ENCODE measurements at places on chromosomes 4 and X.

GRCh38 chr4:52655506-52655905 lies 3.6 kb downstream of the USP46 start:
- peaks cover 23% of the 10 kb centered on the region for H3K36me3 ChIP-seq
- peaks cover 34% of the 10 kb centered on the region for H3K4me1 ChIP-seq
- H3K4me3 ChIP-seq: peak overlapping the region; percentile 17
- peaks cover 3% of the 10 kb centered on the region for H3K27me3 ChIP-seq
- H3K27ac ChIP-seq: no peak overlapping the region

DNA sequence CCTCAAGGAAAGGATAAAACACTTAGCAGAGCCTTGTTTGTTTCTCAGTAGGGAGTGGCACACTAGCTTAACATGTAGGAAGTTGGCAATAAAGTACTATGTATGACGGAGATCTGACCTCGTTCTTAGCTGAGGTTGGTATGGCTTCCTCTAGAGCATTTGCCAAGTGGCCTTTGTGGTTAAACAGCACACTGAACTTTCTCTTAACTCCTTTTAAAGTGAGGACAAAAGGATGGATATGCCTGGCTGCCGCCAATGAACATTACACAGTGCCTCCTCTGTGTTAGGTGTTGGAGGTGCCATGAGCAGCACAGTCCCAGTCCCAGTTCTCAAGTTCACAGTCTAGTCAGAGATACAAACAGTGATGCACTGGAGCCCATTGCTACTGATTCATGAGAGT lies 54.4 kb downstream of the VGLL1 start:
- no peak for DNase-seq
- H3K27ac ChIP-seq: no peak overlapping the region
- no peaks in the 10 kb centered on the region for H3K36me3 ChIP-seq
- no peak overlapping the region for H3K4me3 ChIP-seq

- no peaks in the 10 kb centered on the region for H3K36me3 ChIP-seq
- H3K4me3 ChIP-seq: no peak overlapping the region
- H3K27ac ChIP-seq: no peak overlapping the region
- no peaks in the 10 kb centered on the region for H3K27me3 ChIP-seq
- no peak for DNase-seq
Measured at GRCh38 chr4:38242822-38243387, 282.7 kb downstream of the PTTG2 start.

DNA sequence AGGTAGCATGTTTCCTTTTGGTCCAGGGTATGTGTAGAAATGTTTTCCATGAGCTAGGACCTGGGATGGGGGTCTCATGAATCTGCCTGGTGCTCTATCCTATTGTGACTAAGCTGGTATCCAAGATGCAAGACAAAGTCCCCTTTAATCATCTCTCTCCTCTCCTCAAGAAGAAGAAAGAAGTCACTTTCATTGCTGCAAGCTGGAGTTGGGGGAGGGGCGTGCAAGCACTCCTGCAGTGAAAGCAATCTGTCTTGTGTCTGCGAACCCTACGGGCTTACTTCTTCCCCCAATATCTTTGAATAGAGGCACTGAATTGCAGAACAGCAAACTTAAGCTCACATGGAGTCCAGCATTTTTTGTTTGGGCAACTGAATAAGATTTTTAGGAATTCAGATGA lies 27.2 kb upstream of the GRPR start:
- peak; percentile 35 for DNase-seq
- no peak overlapping the region for H3K27ac ChIP-seq
- no peaks in the 10 kb centered on the region for H3K36me3 ChIP-seq
- H3K4me1 ChIP-seq: peaks cover 23% of the 10 kb centered on the region

GRCh38 chr4:112253382-112254000 lies 21.9 kb downstream of the AP1AR start:
- no peak for DNase-seq
- H3K36me3 ChIP-seq: no peaks in the 10 kb centered on the region
- H3K27ac ChIP-seq: no peak overlapping the region
- no peaks in the 10 kb centered on the region for H3K27me3 ChIP-seq
- peaks cover 5% of the 10 kb centered on the region for H3K4me1 ChIP-seq

DNA sequence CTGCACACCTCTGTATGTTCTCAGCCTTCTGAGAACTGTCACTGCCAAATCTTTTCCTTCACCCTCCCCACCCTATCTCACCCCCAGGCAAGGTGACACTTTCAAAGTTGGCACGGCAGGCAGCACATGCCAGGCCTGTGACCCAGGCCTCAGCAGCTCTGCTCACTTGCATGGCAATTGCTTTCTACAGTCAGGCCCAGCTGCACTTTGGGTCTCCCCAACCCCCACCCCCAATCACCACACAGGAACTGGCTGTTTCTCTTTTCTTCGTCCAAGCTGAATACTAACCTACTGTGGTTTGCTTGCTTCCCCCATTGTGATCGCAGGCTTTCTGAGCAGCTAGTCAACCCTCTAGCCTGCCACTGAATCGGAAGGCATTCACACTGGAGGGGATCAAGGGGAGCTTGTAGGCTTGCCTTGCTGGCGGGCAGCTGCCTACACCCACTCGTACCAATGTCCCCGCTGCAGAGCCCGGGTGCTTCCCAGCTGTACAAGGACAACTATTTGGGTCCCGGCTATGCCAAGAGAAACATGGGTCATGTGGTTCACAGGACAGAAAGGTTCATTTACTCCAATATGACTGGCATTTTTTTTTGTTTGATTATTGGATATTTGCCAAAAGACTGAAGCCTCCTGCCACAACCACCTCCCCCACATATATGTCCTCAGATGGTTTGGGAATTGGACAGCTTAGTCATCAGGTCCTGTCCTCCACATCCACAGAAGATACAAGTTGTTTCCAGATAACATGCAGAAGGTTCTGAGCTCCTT lies 28.1 kb downstream of the SLC25A43 start:
- no peaks in the 10 kb centered on the region for H3K27me3 ChIP-seq
- no peak overlapping the region for H3K27ac ChIP-seq
- no peak overlapping the region for H3K4me3 ChIP-seq
- DNase-seq: no peak
- H3K36me3 ChIP-seq: peaks cover 12% of the 10 kb centered on the region
- peaks cover 5% of the 10 kb centered on the region for H3K4me1 ChIP-seq

DNA sequence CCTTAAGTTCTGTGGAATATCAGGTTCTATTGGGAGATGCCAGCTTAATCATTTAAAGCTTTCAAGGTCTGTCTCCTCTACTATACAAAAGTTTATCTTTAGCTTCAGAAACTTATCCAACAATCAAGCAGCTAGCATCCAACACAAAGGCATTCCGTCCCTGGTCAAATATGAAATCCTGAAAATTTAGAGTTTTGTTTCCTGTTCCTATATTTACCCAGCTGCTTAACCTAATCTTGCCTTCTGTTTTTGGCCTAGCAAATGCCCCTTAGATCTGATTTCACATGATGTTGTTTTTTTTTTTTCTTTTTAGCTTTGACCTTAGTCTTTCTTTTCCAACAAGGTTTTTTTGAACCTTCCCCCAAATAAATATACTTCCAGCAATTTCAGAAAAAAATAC lies 33.8 kb downstream of the FAM13A start:
- H3K4me1 ChIP-seq: no peaks in the 10 kb centered on the region
- H3K27ac ChIP-seq: no peak overlapping the region
- no peak for DNase-seq
- H3K36me3 ChIP-seq: peaks cover 15% of the 10 kb centered on the region
- H3K27me3 ChIP-seq: no peaks in the 10 kb centered on the region

GRCh38 chrX:374596-374995 lies 12.1 kb downstream of the PPP2R3B start:
- H3K4me3 ChIP-seq: peak overlapping the region; percentile 80
- no peaks in the 10 kb centered on the region for H3K36me3 ChIP-seq
- no peak for DNase-seq
- H3K4me1 ChIP-seq: peaks cover 27% of the 10 kb centered on the region
- no peak overlapping the region for H3K27ac ChIP-seq

DNA sequence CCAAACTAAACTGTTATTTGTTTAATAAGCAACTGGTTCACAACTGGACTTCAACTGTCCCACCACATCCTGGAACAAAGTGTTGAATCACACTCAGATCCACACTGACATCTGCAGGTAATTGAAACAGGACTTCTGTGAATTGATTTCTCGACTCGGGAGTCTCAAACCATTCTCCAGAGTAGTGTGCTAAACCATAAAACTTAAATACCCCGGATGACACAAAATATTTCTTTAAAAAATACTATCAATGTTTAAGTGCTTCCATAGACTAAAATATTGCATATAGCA lies 95.4 kb upstream of the PLAC1 start:
- H3K27ac ChIP-seq: no peak overlapping the region
- H3K4me3 ChIP-seq: no peak overlapping the region
- no peak for DNase-seq
- H3K4me1 ChIP-seq: peaks cover 21% of the 10 kb centered on the region

DNA sequence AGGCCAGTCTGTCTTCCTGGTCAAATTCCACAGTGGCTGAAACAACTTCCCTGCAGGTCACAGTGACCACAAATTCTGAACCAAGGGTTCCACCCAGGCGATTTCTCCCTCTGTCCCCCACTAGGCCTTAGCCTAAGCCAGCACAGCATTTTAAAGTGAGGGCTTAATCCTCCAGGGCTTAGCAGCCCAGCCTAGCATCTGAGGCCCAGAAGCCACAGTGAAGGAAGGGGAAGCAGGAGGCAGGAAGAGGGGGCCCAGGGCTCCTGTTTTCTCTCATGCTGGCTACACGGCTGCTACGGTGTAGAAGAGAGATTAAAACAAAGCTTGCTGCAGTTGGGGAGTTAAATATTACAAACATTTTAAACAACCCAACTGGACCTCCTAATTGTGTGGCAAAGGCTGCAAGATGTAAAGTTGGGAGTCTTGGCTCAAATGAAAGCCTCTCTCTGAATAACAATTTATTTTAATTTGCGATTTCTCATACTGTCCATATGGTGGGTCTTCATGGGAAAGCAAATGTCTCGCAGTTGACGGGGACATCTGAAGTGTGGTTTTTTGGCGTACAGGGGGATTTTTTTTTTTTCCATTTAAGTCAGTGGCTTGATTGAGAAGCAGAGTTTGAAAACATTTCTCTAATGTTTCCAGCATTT lies 170.8 kb upstream of the RAI2 start:
- no peaks in the 10 kb centered on the region for H3K27me3 ChIP-seq
- H3K27ac ChIP-seq: no peak overlapping the region
- peaks cover 5% of the 10 kb centered on the region for H3K36me3 ChIP-seq
- no peak for DNase-seq
- no peak overlapping the region for H3K4me3 ChIP-seq

- no peak overlapping the region for H3K27ac ChIP-seq
- H3K4me3 ChIP-seq: no peak overlapping the region
- H3K27me3 ChIP-seq: no peaks in the 10 kb centered on the region
Measured at GRCh38 chr4:123813901-123814300, 417.3 kb downstream of the SPRY1 start.

GRCh38 chr4:112119353-112119783 lies 25.9 kb upstream of the FAM241A start:
- peaks cover 2% of the 10 kb centered on the region for H3K27me3 ChIP-seq
- no peak overlapping the region for H3K4me3 ChIP-seq
- no peak overlapping the region for H3K27ac ChIP-seq
- no peak for DNase-seq

GRCh38 chr4:141126769-141127168 lies 6.5 kb downstream of the RNF150 start:
- H3K4me1 ChIP-seq: peaks cover 25% of the 10 kb centered on the region
- H3K36me3 ChIP-seq: no peaks in the 10 kb centered on the region
- peaks cover 1% of the 10 kb centered on the region for H3K27me3 ChIP-seq
- DNase-seq: no peak
- H3K4me3 ChIP-seq: no peak overlapping the region

- DNase-seq: peak; percentile 63
- H3K4me1 ChIP-seq: peaks cover 10% of the 10 kb centered on the region
- no peak overlapping the region for H3K4me3 ChIP-seq
Measured at GRCh38 chr4:99808260-99808857, 8.3 kb upstream of the DAPP1 start.

- H3K27ac ChIP-seq: no peak overlapping the region
- DNase-seq: no peak
- H3K4me1 ChIP-seq: peaks cover 16% of the 10 kb centered on the region
- H3K27me3 ChIP-seq: no peaks in the 10 kb centered on the region
Measured at GRCh38 chrX:47226531-47227333, 6.1 kb upstream of the USP11 start.

DNA sequence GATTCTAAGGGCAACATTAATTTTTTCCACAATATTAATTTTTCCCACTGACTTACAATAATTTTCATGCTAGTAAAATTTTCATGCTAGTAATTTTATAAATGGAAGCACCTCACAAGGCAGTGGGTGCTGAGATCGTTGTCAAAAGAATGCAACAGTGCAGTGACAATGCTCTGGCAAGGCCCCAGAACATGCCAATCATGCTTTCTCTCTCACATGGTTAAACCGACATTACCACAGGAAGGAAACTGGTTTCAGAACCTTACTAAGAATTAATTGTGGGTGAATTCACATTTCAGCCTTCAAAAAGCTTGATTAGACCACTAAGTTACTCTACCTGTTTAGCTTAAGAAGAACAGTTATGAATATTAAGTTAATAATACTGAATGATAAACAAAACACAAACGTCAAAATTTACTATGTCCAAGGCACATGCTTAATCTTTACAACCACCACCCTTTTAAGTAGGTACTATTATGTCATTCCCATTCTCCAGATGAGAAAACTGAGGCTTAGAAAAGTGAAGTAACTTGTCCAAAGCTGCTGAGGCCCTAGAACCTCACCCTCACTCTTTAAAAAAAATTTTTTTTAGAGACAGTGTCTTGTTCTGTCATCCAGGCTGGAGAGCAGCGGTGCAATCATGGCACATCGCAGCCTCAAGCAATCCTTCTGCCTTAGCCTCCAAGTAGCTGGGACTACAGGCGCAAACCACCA lies 10.0 kb upstream of the OPHN1 start:
- no peak for DNase-seq
- no peaks in the 10 kb centered on the region for H3K27me3 ChIP-seq
- no peaks in the 10 kb centered on the region for H3K4me1 ChIP-seq
- no peaks in the 10 kb centered on the region for H3K36me3 ChIP-seq
- no peak overlapping the region for H3K27ac ChIP-seq

GRCh38 chr4:166435449-166435848 lies 562.4 kb downstream of the TLL1 start:
- H3K4me3 ChIP-seq: no peak overlapping the region
- H3K27me3 ChIP-seq: no peaks in the 10 kb centered on the region
- H3K4me1 ChIP-seq: no peaks in the 10 kb centered on the region

- no peak overlapping the region for H3K27ac ChIP-seq
- H3K36me3 ChIP-seq: no peaks in the 10 kb centered on the region
- DNase-seq: no peak
- no peak overlapping the region for H3K4me3 ChIP-seq
- H3K4me1 ChIP-seq: peaks cover 5% of the 10 kb centered on the region
Measured at GRCh38 chr4:118326585-118326984, 26.2 kb downstream of the PRSS12 start.

DNA sequence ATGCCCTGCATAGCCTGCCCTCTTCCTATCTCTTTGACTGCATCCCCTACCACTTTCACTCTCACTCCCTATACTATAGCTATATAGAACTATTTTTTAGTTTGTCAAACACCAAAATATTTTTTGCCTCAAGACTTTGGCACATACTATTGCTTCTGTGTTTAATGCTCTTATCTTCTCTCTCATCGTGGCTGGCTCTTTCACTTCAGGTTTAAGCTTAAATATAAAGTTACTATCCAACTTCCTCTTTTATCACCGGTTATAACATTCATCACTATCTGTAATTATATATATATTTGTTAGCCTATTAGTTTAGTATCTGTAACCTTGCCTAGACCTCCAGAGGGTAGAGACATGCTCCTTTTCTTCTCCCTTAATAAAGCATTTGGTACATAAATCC lies 11.5 kb upstream of the HMGB2 start:
- peaks cover 3% of the 10 kb centered on the region for H3K36me3 ChIP-seq
- peaks cover 10% of the 10 kb centered on the region for H3K4me1 ChIP-seq
- no peak overlapping the region for H3K4me3 ChIP-seq
- H3K27me3 ChIP-seq: no peaks in the 10 kb centered on the region

GRCh38 chrX:148459343-148459742 lies 41.1 kb upstream of the AFF2 start:
- H3K27ac ChIP-seq: no peak overlapping the region
- DNase-seq: no peak
- no peak overlapping the region for H3K4me3 ChIP-seq
- no peaks in the 10 kb centered on the region for H3K27me3 ChIP-seq
- no peaks in the 10 kb centered on the region for H3K4me1 ChIP-seq
